ENCODE measurements at places on chromosomes 16 and 17. TPM values are rescaled to one million over a fixed set of nuclear protein-coding genes. Genes with fewer than 3 reads are reported as not detected.
A peak's percentile ranks its signal among the peaks of the same experiment; 100 is the strongest.

DNA sequence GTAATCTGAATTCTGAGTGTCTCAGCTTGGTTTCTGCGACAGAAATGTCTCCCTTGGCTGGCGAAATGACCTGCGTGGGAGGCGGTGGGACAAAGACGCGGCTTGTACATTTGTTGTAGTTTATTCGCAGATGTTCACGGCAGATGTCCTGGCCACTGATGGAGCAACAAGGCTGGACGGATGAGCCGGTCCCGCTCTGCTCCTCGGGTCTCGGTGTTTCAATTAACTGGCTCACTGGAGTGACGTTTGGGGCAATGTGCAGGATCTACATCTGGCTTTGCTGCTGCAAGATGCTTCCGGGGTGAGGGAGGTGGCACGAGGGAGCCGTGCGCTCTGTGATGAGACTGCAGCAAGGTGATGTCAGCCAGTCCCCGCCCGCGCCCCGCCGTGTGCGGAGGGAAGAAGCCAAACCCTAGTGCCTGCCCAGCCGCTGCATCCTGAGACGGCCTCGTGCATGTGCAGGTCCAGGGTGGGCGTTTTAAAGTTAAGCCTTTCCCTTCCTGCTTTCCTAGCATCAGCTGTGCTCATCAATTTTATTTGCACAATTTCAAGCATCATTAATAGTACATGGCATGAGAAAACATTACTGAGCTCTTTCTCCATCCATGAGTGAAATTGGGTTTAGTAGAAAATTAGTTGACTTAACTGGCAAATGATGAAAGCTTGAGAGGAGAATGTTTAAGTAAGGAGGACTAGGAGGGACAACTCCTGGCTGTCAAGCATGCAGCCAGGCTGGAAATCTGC, 44.4 kb downstream of the MGAT5B start:
- H3K4me1 ChIP-seq: no peaks in the 10 kb centered on the region
- H3K36me3 ChIP-seq: no peaks in the 10 kb centered on the region
- no peak overlapping the region for H3K27ac ChIP-seq
- DNase-seq: no peak
- no peaks in the 10 kb centered on the region for H3K27me3 ChIP-seq

DNA sequence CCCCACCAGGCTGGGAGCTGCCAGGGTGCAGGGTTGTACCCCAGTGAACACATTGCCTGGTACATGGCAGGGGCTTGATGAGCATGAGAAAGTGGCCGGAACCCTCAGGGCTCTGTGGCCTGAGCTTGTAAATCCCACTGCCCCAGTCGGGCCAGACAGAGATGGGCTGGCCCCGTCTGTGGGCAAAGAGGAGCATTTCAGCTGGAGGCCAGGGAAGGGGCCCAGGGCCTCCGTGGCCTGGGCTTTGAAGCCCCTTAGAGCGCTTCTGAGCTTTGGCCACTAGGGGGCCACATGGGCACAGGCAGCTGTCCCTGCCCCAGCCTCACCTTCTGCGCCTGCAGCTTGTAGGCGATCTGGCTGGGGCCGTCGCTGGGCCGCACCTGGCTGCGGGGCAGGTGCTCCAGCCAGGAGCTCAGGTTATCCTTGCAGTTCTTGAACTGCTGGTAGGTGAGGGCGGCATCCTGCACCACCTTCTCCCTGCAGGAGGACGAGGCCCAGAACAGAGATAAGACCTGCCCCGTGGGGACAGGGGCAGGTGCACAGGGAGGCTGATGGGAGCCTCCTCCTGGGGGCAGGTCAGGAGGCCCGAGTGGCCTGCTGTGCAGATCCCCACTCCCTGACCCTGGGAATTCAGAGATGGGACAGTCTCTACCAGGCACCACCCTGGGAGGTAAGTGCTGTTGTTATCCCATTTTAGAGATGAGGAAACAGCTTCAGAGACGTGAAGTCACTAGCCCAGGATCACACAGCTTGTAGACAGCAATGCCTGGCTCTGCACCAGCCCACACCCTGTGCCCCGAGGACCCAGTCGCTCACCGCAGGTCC, 12.8 kb downstream of the EVPL start:
- no peak overlapping the region for H3K27ac ChIP-seq
- no peak overlapping the region for H3K4me3 ChIP-seq
- no peaks in the 10 kb centered on the region for H3K27me3 ChIP-seq
- H3K4me1 ChIP-seq: no peaks in the 10 kb centered on the region
- peak; percentile 24 for DNase-seq
- no peaks in the 10 kb centered on the region for H3K36me3 ChIP-seq

DNA sequence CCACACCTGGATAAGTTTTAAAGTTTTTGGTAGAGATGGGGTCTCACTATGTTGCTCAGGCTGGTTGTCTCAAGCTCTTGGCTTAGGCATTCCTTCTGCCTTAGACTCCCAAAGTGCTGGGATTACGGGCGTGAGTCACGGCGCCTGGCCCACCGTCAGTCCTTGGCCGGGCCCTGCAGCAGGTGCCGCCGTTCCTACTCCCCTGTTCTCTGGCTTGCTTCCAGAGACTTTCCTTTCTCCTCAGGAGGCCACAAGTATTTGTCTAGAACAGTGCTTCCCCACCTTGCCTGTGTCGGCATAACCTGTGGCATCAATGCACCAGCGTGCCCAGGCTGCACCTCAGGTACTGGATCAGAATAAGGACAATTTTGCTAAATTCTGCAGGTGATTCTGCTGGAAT, 3.0 kb upstream of the MGAT5B start:
- H3K4me1 ChIP-seq: peaks cover 3% of the 10 kb centered on the region
- H3K36me3 ChIP-seq: no peaks in the 10 kb centered on the region
- no peak overlapping the region for H3K4me3 ChIP-seq
- no peak for DNase-seq
- H3K27ac ChIP-seq: no peak overlapping the region

The NLRC3 gene
- 0.20 TPM for total RNA-seq

The SAMD14 gene
- not detected for total RNA-seq

The OTOP3 gene
- total RNA-seq: not detected

The MT1G gene
- total RNA-seq: 4.6 TPM

DNA sequence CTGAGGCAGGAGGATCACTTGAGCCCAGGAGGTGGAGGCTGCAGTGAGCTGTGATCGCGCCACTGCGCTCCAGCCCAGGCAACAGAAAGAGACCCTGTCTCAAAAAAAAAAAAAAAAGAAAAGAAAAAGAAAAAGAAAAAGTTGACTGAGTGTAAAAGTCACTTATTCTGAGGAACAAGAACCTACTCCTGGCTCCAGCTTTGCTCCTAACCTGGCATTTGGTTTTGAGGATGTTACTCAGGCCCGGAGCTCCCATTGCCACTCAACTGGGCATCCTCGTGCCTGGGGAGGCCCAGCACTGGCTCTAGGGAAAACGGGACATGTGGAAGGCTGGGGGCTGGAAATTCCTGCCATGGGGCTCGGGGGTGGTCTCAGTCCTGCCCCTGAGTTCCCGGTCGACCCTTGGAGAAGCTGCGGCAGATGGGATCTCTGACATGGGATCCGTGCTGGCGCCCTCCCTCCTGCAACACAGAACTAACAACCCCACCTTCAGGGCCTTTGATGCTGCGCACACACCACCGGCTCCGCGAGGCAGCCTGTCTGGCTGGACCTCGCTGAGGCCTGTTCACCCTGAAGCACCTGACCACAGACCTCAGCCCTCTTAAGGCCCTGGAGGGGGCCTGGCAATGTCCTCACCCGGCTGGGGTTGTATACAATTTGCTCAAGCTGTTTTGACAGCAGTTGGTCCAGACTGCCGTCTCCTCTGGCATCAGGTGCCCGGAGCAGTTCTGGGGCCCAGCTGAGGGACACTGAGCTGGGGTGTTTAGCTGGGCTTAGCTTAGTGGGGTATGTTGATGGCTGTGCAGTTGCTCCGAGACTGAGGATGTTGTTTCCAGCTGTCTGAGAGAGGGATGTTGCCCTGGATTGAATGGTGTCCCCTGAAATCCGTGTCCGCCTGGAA, 12.3 kb downstream of the CD7 start:
- H3K27ac ChIP-seq: no peak overlapping the region
- peaks cover 3% of the 10 kb centered on the region for H3K4me1 ChIP-seq
- no peaks in the 10 kb centered on the region for H3K27me3 ChIP-seq
- no peaks in the 10 kb centered on the region for H3K36me3 ChIP-seq
- H3K4me3 ChIP-seq: no peak overlapping the region
- DNase-seq: no peak

The FBXO39 gene
- total RNA-seq: not detected

The PRAC1 gene
- not detected for total RNA-seq

DNA sequence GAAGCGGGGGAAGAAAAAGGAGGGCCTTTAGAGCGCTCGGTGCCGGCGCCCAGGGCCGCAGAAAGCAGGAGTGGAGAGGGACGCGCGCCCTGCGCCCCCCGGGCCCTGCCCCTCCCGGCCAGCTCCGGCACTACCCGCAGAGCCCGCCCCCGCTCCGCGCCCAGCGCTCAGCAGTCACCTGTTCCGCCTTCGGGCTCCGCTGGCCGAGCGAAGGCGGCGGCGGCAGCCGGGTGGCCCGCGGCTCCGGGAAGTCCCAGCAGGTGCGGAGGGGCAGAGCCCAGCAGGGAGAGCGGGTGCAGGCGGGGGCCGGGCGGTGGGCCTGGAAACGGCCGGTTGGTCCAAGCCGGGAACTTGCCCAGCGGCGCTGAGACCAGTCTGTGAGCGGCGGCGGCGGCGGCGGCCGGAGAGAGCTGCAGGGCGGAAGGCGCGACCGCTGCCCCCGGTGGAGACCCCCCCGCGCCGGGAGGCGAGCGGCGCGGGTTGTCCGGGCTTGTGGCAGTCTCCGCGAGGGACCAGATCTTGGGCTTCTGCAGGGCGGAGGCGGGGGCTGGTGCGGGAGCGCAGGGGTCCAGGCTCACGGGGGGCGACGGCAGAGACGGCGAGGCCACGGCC, 2.2 kb downstream of the IRX3 start:
- no peak for DNase-seq
- H3K27ac ChIP-seq: no peak overlapping the region

DNA sequence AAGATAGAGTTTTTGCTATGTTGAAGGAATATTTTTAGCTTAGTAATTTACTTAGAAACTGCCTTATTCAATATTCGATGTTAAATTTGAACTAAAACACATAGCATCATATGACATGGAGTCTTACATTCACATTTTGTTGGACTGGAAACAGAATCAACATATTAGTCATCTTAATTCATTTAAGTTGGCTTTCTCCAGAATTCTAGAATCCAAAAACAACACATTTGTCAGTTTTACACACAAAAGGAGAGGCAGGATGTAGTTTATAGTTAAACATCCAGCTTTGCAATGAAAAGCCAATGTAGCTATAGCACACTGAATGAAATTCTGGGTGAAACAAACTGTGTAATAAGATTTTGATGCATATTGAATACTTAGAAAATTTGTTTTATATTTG, 43.3 kb downstream of the WWOX start:
- no peaks in the 10 kb centered on the region for H3K27me3 ChIP-seq
- H3K36me3 ChIP-seq: no peaks in the 10 kb centered on the region
- H3K4me3 ChIP-seq: no peak overlapping the region
- H3K4me1 ChIP-seq: no peaks in the 10 kb centered on the region
- no peak overlapping the region for H3K27ac ChIP-seq

DNA sequence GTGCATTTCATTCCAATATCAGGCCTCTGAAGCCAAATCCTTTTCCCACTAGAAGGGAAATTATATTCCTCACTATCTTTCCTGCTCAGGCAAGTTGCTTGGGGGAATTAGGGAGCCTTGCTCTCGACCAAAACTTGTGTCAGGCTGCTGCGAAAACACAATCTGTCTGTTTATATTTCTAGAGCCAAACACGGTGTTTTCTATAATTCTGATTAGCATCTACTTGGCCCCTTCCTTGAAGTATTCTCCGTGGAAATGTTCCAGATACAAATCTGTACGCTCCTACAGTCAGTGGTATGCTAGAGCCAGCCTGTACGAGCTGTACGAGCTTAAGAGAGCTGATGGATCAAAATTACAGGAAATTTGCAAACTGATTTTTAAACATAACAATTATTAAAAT, 299.3 kb upstream of the SALL1 start:
- H3K36me3 ChIP-seq: no peaks in the 10 kb centered on the region
- no peak for DNase-seq
- H3K4me1 ChIP-seq: no peaks in the 10 kb centered on the region
- H3K4me3 ChIP-seq: no peak overlapping the region
- H3K27me3 ChIP-seq: no peaks in the 10 kb centered on the region
- no peak overlapping the region for H3K27ac ChIP-seq

DNA sequence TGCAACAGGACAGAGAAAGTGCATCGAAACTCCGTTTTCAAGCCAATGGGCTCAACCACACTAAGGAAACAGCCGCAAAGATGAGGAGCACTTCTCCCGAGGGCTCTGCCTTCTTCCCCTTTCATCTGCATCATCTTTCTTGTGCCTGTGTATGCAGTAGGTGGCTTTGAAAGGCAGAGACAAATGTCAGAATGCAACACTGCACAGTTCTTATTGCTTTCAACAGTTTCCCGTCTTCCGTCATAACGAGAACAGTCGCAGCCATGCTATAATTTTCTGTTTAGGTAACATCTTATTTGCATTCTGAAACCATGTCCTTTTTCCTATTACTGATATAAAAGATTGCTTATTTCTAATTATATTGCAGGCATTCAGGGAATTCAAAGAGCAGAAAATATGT, 205.2 kb downstream of the SLC39A11 start:
- H3K27me3 ChIP-seq: no peaks in the 10 kb centered on the region
- H3K4me3 ChIP-seq: no peak overlapping the region
- no peaks in the 10 kb centered on the region for H3K36me3 ChIP-seq
- no peaks in the 10 kb centered on the region for H3K4me1 ChIP-seq

- H3K27me3 ChIP-seq: peaks cover 47% of the 10 kb centered on the region
- no peak overlapping the region for H3K4me3 ChIP-seq
- no peak for DNase-seq
- H3K36me3 ChIP-seq: no peaks in the 10 kb centered on the region
- peaks cover 8% of the 10 kb centered on the region for H3K4me1 ChIP-seq
- H3K27ac ChIP-seq: no peak overlapping the region
Measured at GRCh38 chr17:47792457-47792856, 29.1 kb downstream of the OSBPL7 start.
